ENCODE measurements at places on chromosomes 7 and 10.

DNA sequence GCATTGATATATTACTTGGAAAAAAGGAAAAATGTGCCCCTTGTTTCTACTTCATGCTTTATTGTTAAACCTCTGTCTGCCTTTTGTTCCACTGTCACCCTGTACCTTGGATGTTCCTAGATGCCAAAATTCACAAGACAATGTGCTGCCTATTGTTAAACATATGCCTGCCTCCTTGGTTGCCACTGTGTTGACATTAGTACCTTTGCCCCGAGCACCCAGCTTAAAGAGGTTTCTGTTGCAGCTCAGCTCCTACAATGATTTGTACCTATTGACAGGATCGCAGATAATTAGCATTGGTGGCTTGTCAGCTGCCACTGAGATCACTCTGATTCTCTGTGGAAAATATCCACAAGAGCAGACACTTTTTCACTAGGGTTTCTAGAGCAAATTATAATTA lies 188.0 kb downstream of the KCND2 start:
- no peak for DNase-seq

DNA sequence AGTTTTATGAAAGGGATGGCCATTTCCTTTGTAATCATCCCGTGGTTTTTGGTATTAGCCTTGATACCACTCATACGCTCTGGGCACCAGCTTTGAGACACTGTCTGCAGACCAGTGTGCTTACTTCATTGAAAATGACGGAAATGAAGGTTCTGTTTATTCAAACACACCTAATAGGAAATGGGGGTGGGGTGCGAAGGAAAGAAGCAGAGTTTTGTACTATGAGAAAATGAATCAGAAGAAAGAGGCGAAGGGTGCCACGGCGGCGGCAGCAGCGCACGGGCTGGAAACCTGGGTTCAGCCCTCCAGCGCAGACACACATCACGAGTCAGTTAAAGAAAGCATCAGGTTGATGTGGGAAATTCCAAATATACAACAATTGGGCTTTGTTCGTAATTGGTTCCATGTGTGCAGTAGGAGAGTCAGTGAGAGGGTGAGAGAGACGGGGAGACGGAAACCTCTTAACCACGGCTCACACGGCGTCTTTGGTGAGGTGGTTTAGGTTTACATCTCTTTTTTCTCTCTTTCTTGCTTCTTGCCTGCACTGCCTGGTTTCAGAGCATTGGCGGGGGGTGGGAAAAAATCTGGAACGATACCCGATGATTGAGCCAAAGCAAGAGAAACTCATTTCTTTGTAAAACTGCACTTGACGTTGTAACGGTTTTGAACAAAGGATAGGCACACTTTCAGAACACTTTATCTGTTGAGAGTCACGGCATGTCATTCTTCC lies 321.2 kb downstream of the FRMD4A start:
- peak; percentile 25 for DNase-seq

- DNase-seq = no peak
Observed at GRCh38 chr7:18927134-18927533, 190.3 kb downstream of the TWIST1 start.

DNA sequence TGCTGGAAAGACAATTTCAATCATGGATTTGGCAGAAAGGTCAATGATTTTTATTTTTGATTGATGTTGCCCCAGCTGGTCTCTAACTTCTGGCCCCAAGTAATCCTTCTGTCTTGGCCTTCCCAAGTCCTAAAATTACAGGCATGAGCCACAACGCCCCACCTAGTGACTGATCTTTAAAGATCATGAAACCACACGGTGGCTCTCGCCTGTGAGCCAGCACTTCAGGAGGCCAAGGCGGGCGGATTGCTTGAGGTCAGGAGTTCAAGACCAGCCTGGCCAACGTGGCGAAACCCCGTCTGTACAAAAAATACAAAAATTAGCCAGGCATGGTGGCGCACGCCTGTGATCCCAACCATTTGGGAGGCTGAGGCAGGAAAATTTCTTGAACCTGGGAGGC lies 12.6 kb upstream of the C10orf95 start:
- no peak for DNase-seq

GRCh38 chr7:32250003-32250402 lies 179.8 kb upstream of the PDE1C start:
- DNase-seq = no peak
